ENCODE measurements at places on chromosomes 13 and 19.

DNA sequence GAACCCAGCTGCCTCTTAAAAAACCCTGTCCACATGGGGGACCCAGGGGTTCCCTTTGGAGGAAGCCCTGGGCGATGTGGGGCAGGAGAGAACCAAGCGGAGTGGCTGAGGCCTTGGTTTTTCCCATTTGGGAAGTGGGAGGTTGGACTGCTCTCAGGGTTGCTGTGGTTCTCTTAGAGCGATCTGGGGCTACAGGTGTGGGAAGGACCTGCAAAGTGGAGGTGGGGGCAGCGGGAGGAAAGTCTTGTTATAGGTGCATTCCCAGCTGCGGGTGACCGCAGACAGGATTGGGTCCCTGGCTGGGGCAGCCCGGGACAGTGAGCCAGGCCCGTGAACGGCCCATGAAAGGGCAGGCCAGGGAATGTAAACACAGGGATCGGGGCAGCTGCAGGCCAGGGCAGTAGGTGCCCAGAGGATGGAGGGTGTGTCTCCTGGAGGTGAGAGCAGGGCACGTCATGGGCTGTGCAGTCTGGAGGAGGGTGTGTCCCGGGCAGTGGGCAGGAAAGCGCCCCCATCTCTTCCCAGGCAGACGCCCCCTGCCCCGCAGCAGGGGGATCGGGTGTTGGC is 814 bp downstream of the SLC25A23 start:
- DNase-seq: no peak

DNA sequence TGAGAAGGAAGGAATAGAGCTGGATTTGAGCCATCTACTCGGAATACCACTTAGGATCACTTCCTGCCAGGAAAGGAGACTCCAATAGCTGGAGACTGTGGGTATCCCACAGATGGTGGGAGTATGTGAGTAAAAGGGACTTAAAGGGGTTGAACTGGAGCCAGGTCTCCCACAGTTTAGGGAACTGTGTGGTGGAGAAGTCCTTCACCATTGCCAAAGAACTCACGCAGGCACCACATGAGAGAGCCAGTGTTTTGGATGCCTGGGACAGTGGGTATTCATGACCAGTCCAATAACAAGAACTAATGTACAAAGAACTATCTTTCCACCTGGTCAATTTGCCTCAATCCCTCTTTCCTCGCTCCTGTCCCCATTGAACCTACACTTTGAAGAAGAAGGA is 24.4 kb upstream of the MYCBP2 start:
- peak; percentile 82 for DNase-seq

- no peak for DNase-seq
Measured at GRCh38 chr19:2808129-2808941, 11.3 kb upstream of the ZNF554 start.

DNA sequence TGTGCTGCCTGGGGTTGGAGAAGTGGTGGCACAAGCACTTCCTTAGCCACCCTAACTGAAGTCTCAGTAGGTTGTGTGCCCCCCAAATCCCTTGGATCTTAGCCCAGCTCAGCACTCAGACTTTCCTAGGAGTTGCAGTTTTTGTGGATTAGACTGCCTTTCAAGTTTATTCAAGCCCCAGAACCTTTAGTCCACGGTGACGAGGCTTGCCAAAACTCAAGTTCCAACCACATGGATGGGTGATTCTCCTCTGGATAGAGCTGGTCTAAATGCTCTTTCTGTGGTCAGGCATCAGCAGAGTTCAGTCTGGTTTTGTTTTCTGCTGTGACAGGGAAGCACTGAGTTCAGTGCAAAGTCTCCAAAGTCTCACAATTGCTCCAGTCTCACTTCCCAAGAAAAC is 2858.7 kb downstream of the PCDH9 start:
- no peak for DNase-seq

- DNase-seq: no peak
Measured at GRCh38 chr13:101242720-101243119, 173.6 kb downstream of the NALCN start.

GRCh38 chr13:91804724-91805123 is 406.3 kb downstream of the GPC5 start:
- DNase-seq: no peak

GRCh38 chr19:5343848-5344247 is 3.2 kb upstream of the PTPRS start:
- no peak for DNase-seq

- DNase-seq: no peak
Measured at GRCh38 chr13:96539791-96540190, 449.9 kb downstream of the HS6ST3 start.

DNA sequence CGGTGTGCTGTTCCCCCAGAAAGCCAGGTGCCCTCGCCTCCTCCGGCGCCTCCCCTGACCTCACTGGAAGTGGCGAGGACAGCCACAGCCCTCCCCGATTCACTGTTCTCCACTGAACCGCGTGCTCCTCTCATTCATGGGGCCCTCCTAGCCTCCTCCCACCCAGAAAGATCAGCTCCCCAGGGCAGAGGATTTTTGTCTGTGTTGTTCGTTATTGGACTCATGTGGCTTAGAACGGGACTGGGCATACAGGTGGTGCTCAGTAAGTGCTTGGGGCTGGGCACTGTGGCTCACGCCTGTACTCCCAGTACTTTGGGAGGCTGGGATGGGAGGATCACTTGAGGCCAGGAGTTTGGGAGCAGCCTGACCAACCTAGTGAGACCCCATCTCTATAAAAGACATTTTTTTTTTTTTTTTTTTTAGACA is 3.8 kb downstream of the PRTN3 start:
- no peak for DNase-seq

- DNase-seq: no peak
Measured at GRCh38 chr13:114111577-114111976, 20.8 kb downstream of the RASA3 start.

- DNase-seq: no peak
Measured at GRCh38 chr19:8116437-8117293, 32.7 kb downstream of the FBN3 start.

- no peak for DNase-seq
Measured at GRCh38 chr13:83216479-83217245, 665.6 kb downstream of the SLITRK1 start.

DNA sequence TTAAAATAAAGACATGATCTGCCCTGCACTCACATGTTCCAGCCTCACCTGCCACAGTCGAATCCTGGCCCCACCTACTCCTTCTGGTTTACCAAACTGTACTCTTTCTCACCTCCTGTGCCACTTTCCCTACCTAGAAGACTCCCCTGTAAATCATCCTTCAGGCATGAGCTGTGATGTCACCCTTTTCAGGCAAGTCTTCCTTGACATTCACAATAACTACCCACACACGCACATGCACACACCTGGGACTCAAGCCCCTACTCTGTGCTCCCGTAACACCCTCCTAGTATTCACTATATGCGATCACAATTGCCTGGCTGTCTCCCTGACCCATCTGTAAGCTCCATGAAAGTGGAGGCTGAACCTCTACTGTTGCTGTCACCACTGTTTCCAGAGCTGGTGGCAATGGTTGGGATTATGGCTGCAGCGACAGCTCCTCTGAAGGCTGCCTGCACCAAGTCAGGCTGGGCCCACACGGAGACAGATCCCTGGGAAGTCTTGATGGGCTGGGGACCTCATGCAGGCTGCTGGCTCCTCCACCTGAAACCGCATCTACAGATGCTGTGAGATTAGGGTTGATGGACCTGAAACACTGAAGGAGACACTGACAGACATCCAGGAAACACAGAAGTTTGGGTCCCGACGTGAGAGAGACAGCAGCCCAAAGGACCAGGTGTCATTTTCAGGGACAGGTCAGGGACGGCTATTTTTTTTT is 611.1 kb downstream of the UQCRFS1 start:
- DNase-seq: no peak

DNA sequence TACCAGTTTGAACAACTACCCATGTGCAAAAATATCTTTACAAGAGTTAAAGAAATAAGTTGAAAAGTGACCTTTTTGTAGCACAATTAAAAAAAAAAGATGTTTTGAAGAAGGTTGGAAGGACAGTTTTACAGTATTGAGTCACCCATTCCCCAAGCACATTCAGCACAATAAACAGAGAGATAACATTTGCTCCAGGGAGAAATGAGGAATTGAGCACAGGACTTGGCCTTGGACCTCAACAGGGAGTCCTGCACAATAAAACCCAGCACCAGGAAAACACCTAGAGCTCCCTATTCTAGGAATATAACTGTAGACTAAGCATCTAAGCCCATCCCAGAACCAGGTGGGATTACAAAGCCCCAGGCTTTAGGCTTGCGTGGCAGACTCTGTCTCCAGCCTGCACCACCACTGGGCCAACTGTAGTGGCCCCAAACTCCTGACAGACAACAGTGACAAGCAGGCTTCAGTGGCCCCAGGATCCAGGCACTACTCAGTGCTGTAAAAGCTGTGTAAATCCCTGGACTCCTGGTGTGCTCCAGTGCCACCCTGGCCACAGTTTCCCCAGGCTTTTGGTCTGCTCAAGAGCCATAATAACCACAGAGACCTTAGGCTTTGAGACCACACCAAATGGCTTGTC is 857.2 kb downstream of the SLITRK1 start:
- no peak for DNase-seq

DNA sequence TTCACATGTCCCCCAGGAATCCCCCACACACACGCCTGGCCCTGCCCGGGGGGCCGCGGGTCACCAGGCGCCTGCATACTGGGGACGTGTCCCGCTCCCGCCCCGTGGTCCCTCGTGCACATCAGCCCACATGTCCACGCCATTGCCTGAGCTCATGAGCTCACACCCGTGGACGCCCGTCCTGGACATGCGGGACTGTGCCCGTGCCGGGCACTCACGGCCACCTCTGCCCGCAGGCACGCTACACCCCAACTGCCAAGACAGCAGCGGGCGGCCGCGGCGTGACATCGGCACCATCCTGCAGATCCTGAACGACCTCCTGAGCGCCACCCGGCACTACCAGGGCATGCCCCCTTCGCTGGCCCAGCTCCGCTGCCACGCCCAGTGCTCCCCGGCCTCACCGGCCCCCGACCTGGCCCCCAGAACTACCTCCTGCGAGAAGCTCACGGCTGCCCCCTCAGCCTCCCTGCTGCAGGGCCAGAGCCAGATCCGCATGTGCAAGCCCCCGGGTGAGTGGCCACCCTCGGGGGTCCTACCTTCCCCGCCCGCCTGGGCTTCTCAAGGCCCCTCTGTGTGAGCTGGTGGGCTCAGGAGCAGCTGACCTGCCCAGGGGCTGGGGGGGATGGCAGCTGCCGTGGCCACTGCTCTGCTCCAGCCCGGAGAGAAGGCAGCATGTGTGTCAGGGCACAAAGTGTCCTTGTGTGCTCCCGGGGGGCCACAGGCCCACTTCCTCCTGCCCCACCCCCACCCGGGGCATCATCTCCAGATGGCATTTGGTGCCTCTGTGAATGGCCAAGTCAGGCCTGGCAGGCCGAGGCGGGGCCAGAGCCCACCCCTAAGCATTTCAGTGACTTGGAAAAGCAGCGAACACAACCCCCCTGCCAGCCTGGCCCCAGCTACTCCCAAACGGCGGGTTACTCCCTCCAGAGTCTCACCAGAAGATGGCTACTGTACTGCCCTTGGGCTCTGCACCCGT is 7.1 kb downstream of the MIDN start:
- no peak for DNase-seq

DNA sequence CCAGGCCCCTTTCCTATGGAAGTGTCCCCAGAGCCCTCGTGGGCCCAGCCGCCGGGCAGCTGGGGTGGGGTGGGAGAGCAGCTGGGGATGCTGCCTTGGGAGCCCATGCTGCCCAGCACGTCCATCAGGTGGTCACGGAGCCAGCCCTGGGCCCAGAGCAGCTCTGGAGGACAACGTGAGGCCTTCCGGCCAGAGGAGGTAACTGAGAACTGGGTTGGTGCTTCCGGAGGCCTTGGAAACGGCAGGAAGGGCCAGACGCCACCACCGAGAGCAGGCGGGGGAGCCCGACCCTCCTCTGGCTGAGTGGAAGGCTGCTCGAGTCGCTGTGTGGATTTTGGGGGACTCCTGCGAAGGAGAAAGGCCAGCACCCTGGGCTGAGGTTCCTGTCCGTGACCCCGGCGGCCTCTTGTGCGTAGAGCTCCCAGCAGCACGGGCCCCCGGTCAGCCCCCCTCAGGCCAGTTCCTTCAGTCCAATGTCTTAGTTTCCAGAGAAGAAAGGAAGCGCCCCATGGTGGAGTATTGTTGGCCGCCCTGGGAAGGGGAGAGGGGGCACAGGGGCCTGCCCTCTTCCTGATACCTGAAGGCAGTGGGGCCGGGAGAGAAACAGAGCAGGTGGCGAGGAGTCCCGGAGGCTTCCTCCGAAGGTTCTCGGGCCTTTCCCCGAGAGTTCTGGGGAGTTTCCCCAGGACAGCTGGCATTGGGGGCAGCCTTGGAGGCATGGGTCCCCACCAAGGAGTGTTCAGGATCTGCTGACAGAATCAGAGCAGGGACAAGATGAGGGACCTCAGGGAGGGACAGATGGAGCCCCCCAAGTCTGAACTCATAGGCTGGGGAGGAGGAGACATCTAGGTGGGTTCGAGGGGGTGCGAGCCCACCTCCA is 68.8 kb downstream of the MLLT1 start:
- DNase-seq: no peak

DNA sequence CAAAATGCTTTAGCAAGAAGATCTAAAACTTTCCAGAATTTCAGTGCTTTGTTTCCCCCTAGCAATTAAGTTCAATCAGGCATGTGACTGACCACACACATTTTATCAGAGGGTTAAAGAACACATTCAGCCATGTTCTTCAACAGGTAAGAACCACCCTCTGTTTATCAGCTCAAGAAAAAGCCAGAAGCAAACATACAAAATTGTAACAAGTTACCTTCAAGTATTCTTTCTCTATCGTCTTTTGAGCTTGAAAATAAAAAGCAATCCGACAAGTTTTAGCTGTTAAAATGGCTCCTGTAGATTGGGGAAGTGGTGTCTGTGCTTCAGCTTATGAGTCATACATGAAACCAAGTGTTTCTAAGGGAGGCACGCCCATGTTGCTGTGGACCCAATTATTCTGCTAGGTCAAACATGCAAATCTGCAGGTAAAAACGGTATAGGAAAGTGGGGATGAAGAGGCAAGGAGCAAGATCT is at the start of gene ELF1:
TSS of gene ELF1 (minus strand) at position 306 of the 477 bp plus-strand sequence. CDS start 37,262 bp downstream, outside the sequence.
- DNase-seq: peak; percentile 92

GRCh38 chr19:46962030-46962570 is 57.5 kb upstream of the NPAS1 start:
- DNase-seq: no peak

DNA sequence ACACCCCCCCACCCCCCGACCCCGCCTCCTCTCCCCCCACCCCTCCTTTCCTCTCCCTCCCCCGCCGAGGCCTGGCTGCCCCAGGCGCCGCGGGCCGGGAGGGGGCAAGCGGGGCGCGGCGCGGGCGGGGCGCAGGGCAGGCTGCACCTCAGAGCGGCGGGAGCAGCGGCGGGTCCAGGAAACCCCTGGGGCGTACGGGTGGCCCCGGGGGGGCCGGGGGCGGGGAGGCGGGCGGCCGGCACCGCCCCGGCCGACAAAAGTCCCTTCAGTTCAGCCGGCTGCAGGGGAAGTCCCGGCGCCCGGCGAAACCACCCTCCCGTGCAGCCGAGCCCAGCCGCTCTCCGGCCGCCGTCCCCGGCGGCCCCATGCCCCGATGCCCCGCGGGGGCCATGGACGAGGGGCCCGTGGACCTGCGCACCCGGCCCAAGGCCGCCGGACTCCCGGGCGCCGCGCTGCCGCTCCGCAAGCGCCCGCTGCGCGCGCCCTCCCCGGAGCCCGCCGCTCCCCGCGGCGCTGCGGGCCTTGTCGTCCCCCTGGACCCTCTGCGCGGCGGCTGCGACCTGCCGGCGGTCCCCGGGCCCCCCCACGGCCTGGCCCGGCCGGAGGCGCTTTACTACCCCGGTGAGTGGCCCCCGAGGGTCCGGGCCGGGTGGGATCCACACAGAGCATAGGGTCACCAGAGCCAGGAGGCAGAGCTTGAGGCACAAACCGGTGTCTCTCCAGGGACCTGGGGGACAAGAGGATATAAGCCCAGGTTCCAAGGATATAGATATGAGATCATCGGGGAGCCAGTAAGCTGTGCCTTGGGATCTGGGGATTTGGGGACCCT is at the start of gene BCL3:
TSS of gene BCL3 (plus strand) at position 283 of the 829 bp plus-strand sequence. CDS start at position 366, 83 bp downstream.
- peak; percentile 79 for DNase-seq
